ENCODE measurements at places on chromosomes 2 and 18.

- no peak for DNase-seq
Measured at GRCh38 chr2:7206111-7206810, 289.0 kb downstream of the RNF144A start.

- no peak for DNase-seq
Measured at GRCh38 chr2:71071681-71072398, 3.4 kb downstream of the NAGK start.

DNA sequence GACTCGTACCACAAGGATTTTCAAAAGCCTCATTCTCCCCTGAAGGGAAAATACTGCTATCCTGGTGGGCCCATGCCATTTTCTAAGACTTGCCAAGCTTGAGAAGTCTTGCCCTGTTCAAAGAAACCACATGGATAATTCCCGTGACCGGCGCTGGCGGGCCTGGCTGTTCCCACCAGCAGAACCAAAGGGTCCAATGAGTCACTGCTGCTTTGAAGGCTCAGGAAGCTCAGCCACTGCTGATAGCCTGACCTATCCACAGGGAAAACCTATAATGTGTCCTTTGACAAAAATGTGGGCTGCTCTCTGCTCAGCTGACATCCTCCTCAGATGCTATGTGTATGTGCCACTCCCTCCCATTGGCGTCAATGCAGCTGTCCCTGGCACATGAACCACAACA is 137.9 kb upstream of the RAB12 start:
- DNase-seq, result no peak

DNA sequence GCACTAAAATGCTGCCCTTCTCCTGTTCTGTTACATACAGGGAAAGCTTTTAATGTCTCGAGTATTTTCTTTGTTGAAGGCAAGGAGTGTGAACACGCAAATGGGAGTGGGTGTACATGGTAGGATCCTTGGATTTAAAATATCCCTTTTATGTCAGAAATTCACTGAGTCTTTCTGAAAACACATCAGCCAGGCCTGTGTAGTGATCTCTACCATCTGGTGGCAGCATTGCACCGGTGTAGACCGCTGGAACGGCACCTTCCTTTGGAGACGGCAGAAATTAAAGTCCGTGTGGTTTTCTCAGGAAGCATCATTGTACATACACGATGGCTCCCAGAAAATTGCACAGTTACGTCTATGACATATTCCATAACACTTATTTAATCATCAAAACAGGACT is 515.8 kb downstream of the GALR1 start:
- no peak for DNase-seq

- no peak for DNase-seq
Measured at GRCh38 chr2:221850076-221850475, 278.0 kb upstream of the EPHA4 start.

DNA sequence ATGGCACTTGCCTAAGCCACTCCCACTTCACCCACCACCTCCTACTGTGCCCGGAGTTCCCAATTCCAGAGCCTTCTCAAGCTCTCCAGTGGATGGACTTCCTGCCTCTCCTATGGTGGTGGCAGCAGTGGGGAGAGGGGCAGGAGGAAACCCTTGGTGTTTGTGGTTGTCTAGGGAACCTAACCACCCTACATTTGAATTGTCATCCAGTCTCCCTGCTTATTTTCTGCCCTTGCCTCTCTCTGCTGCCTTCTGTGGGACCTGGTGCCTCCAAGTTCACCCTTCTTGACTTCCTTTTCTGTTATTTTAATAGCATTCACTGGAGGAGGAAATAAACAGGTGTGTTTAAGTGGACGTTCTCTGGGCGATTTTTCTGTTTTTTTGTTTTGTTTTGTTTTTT is 50.0 kb upstream of the HPCAL1 start:
- DNase-seq, result no peak

- no peak for DNase-seq
Measured at GRCh38 chr2:151775057-151775740, 40.9 kb upstream of the NEB start.

DNA sequence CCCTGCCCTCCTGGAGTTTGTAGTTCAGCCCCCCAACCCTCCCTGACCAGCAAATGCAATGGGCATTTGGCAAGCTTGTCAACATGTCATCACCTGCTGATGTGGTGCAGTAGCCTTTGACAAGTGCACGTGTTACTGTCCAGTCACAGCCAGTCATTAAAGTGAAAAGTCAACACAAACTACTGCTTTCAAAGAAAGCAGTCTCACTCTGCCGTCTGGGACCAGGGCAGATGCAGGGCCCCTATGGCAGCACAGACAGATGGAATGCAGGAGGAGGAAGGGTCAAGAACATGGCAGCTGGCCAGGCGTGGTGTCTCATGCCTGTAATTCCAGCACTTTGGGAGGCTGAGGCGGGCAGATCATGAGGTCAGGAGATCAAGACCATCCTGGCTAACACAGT is 222.4 kb upstream of the OSR1 start:
- DNase-seq, result no peak

- no peak for DNase-seq
Measured at GRCh38 chr2:52775674-52776073, 991.9 kb upstream of the CHAC2 start.

GRCh38 chr2:206840999-206841398 is 75.6 kb downstream of the FASTKD2 start:
- no peak for DNase-seq
